ENCODE measurements at places on chromosomes 1 and 21.
A peak's percentile ranks its signal among the peaks of the same experiment; 100 is the strongest.

DNA sequence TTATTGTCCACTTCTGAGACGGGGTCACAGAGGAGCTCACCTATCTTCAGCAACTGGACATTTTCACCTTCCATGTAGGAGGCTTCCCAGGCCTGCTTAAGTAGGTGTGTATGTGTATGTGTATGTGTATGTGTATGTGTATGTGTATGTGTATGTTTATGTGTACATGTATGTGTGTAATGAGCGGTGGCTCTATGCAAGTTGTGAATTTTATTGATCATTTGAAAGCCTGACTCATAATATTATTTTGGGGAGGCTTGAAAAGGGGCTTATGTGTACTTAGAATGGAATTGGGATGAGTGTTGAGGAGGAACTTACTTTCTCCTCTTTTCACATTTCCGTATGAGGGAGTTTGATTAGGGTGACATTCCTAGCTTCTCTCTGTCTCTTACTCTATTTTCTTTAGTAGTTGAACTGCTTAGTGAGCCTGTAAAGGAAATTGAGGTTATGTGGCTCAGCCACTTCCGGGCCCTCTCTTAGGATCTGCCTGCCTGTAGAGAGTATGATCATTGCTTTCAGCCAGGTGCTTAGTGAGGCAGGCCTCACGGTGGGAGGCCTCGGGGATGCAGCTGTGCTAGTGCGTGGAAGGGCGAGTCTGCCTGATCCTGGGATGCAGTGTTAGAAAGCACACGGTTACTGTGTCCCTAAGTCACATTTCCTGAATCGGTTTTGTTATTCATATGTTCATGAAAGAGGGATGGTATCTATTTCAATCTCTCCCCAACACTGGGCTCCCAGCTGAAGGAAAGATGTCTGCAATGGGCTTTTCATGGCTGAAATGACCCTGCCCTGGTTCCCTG, 61.0 kb downstream of the IER5 start:
- DNase-seq, result no peak

GRCh38 chr1:9835758-9836631, 12.2 kb upstream of the CLSTN1 start:
- peak; percentile 96 for DNase-seq

DNA sequence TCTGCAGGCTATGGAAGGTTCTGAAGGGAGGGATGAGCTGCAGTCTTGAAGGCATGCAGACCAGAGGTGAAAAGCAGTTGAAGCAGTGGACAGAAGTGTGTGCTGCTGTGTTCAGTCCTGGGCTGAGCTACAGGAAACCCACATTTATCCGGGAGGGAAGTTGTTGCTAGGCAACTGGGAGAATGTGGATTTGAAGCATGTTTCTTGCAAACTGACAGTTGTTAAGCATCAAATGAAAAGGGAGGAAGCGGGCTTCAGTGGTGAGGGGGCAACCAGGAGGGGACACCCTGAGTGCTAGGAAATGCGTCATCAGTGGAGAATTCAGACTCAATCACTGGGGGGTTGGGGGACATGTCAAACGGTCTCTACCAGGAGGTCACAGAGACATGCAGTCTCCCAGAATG, 28.7 kb downstream of the ABCA4 start:
- no peak for DNase-seq

DNA sequence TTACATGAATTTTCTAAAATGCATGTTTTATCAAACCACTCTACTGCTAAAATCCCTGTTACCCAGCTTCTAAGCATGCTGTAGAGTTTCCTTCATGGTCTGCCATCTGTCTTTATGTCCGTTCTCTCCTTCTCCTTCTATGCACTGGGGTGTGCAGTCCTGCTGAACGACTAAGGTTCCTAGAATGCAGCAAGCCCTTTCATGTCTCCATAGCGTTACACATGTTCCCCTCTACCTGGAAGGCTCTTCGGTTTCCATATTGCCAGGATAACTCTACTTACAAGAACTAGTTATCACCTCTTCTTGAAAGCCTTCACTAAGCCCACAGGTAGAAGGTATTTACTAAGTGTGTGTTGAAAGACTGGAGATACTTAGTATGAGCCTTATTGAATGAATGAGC, 22.2 kb downstream of the DNM3 start:
- DNase-seq, result peak; percentile 66

- DNase-seq, result no peak
Observed at GRCh38 chr1:47187231-47187925, 2.5 kb downstream of the PDZK1IP1 start.

DNA sequence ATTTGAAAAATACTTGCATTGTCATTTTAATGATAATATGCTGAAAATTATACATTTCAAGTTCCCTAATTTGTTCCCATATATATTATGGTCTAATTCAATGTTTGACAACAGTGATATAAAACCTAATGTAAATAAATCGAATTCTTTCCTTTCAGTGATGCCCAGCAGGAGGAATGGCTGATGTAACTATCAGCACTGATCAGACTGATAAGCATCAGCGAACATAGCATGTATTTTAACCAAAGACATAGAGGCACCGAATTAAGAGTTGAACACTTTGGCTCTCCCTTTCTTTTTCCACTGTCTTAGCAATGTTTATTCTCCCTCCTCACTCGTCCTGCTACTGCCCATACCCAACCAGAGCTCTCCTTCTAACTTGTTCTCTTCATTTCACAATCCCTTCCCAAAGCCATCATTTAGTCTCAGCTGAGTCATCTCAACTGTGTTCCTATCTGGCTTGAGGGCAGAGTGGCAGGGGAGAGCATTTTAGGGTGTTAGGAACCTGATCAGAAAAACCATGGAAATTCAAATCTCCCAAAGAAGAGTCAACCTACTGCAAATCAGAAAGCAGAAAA, 58.8 kb upstream of the C1orf115 start:
- DNase-seq, result peak; percentile 19

- DNase-seq, result no peak
Observed at GRCh38 chr21:38307771-38308531, 51.2 kb downstream of the KCNJ15 start.

GRCh38 chr1:174726167-174726879, 273.4 kb upstream of the CACYBP start:
- peak; percentile 32 for DNase-seq

Measured in bronchial epithelial cell (primary cell).